ENCODE measurements at places on chromosomes 7 and 10.

- no peak for DNase-seq
Observed at GRCh38 chr10:123571978-123572377, 94.2 kb upstream of the GPR26 start.

GRCh38 chr10:46026106-46026505 is 4.3 kb downstream of the NCOA4 start:
- no peak for DNase-seq

DNA sequence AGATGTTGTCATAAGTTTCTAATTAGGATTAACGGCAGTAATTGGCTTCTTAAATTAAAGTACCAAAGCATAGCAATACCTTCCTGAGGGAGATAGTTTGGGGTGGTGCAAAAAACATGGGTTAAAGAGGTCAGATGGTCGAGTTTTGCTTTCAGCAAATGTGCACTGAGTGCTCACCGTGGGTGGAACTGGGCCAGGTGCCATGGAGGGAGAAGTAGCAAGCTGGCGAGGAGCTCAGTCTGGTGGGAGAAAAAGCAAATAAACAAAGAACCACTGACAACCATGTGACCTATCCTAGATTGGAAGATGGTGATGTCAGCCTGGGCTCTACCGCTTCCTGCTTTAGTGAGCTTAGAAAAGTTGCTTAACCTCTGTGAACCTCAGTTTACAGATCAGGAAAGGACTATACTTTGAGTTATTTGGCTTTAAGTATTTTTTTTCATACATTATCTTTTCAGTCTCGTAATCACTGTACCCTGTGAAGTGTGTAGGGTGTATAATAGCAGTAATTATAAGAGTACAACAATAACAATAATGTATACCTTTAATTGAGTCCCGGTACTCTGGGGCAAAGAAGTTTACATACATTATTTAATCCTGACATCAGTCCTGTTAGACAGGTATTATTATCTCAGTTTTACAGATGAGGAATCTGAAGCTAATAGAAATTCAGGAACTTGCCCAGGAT is 69.0 kb upstream of the PDCD4 start:
- no peak for DNase-seq

- DNase-seq: no peak
Observed at GRCh38 chr10:100733329-100733728, 12.1 kb upstream of the PAX2 start.

GRCh38 chr10:25393621-25394020 is 218.8 kb downstream of the GPR158 start:
- DNase-seq: no peak

DNA sequence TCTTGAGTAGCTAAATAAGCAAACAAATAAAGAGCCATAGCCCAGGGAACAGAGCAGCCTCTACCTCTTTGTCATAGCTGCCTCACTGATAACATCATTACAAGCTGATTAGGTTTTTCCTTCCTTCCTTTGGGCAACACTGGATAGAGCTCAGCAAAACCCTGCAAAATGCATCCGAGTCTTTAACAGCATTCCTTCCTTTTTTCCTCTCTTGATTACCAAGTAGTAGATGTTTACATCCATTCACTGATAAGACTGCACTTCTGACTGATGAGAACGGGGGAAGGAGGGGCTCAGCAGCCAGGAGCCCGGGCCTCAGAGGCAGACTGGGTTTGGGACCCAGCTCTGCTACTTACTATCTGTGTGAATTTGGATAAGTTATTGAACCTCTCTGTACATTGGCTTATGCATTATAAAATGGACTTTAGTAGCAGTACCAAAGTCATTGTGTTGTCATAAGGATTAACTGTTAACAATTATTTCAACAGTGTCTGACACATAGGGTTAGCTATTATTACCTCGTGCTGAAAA is 214.2 kb downstream of the ANK3 start:
- DNase-seq: no peak

GRCh38 chr10:116055252-116055916 is 217.6 kb downstream of the GFRA1 start:
- no peak for DNase-seq

GRCh38 chr7:95725205-95725604 is 47.1 kb upstream of the DYNC1I1 start:
- DNase-seq: no peak

- no peak for DNase-seq
Observed at GRCh38 chr10:60390224-60390626, 550 bp upstream of the ANK3 start.

DNA sequence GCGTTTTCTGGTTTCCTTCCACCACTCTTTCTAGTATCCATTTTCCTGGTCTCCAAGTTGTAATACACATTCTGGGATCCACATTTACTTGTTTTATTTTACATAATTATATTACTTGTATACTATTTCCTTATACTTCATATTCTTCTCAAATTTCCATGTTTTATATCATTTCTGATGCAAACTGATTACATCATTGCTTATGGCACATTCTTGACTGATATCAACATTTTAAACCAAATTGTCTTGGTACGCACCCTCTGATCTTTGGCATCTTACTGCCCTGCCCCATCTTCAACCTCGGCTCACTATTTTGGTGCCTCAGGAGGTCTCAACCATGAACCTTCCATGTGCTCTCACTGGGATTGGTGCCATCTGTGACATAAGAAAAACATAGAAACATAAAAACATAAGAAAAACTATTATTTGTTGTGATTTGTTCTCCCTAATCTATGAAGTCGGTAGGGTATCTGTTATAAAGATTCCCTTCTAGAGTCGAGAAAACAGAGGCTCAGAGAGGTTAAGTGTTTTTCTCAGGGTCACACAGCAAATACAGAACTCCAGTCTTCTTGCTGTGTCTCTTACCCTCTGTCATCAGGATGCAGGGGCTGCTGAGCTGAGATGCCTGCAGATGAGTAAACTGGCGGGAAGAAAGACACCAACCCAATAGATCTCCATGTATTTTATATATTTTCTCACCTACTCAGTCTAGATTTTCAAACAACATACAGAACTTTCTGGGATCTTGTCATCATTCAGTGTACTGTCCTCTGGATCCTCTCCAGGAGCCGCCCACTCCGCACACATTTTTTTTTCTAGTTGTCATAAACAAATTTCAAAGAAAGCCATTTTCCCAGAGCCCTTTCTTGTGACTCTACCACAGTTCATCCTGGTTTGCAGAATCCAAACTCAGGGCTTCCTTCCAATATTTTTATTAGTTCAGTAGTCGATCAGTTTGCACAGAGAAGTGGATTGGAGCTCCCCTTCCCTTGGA is 79.5 kb downstream of the PARP12 start:
- DNase-seq: no peak

DNA sequence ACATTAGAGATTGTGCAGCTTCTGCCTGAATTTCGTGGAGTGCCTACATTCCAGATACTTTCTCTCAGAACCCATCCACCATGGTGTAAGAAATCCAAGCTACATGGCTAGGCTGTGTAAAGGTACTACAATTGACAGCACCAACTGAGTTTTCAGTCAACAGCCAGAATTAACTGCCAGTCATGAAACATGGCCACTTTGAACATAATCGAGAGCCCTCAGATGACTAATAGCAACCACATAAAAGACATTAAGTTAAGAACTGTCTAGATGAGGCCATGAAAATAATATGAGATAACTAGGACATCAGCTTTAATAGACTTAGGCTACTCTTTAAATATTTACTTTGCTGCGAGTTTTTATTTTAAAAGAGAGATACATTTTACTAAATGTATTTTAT is 1106.8 kb upstream of the LRRTM3 start:
- no peak for DNase-seq

- DNase-seq: no peak
Observed at GRCh38 chr10:92811986-92812385, 36.3 kb upstream of the EXOC6 start.

- DNase-seq: peak; percentile 63
Observed at GRCh38 chr10:110498087-110498981, 627 bp downstream of the DUSP5 start.

GRCh38 chr7:101714097-101714496 is 85.0 kb upstream of the MYL10 start:
- no peak for DNase-seq

GRCh38 chr7:104962781-104963180 is 51.2 kb upstream of the KMT2E start:
- DNase-seq: no peak

- DNase-seq: no peak
Observed at GRCh38 chr7:99221866-99222265, 14.0 kb upstream of the KPNA7 start.

All from stimulated activated CD4-positive, alpha-beta T cell treated with anti-CD3 and anti-CD28 coated beads, Interleukin-1b, Interleukin-23, amount 100 ng/mL, for 48 hours (primary cell).